Amniotic stem cell (primary cell): ENCODE measurements at places on chromosomes 1 and 21.

DNA sequence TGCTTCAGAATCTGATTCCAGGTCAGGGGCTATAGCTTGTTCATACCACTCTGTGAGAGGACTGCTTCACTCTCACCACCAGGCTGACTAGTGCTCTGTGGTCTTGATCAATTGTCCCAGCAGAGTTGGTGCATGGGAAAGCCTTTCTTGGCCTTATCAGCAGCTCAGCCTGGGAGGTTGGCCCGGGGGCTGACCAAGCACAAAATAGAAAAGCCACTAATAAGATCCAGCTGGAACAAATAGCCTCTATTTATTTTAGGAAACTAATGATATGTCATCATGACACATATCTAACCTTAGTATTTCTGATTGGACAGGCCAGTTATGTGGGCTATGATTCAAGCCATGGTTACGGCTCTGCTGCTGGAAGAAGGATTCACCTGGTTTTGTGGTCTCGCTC, 134.2 kb downstream of the GDAP2 start:
- DNase-seq = no peak

- DNase-seq = no peak
Measured at GRCh38 chr1:26972821-26973220, 12.6 kb upstream of the KDF1 start.

- no peak for DNase-seq
Measured at GRCh38 chr1:85445906-85446305, 19.1 kb downstream of the DDAH1 start.

GRCh38 chr1:202213361-202214088, 19.9 kb downstream of the LGR6 start:
- DNase-seq = no peak

DNA sequence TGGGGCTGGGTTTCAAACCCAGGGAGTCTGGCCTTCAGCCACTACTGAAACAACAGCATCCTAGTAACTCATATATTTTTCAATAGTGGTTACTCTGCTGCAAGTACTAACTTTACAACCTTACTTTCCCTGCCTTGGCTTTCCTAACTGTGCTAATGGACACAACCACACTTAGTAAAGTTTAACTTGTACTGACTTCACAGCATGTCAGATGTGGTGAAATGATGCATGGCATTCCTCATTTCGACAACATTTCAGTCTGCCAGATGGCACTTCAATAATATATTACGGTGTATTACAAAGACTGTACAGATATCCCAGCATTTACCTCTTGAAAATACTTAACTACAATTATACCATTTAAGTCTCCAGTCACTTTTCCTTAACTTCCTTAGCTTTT, 27.8 kb downstream of the LRRC7 start:
- DNase-seq = no peak

DNA sequence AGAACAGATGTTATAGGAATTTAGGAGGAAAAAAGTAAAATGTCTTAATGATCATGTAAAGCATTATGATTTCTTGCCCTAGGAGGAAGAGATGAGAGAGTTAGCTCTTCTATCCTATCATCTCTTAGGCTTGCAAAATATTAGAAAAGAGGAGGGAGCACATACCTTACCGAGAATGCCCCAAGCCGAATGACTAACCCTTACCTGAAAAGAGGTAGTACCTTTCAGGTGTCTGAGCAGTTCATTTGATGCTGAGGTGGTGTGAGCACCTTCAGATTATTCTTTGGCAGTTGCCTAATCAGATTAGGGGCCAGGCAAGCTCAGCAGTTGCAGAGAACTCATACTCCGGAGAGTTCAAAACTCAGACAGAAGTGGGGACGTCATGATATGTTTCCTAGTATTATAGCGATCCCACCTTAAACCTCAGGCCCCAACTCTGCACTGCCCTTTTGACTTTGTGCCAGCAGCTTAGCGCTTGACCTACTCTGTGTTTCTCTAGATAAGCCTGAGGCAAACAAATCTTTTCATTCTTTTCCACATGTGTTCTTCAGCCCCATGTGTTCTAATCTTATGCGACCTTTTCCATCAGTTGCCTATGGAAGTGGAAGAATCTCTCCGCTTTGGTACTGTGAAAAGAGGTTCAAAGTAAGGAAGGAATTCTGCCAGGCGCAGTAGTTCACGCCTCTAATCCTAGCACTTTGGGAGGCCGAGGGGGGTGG, 52.5 kb downstream of the ATP2B4 start:
- DNase-seq = no peak

GRCh38 chr21:31360717-31361116, 16.7 kb upstream of the TIAM1 start:
- no peak for DNase-seq

GRCh38 chr21:33871171-33871570, 44.4 kb downstream of the ATP5PO start:
- no peak for DNase-seq

DNA sequence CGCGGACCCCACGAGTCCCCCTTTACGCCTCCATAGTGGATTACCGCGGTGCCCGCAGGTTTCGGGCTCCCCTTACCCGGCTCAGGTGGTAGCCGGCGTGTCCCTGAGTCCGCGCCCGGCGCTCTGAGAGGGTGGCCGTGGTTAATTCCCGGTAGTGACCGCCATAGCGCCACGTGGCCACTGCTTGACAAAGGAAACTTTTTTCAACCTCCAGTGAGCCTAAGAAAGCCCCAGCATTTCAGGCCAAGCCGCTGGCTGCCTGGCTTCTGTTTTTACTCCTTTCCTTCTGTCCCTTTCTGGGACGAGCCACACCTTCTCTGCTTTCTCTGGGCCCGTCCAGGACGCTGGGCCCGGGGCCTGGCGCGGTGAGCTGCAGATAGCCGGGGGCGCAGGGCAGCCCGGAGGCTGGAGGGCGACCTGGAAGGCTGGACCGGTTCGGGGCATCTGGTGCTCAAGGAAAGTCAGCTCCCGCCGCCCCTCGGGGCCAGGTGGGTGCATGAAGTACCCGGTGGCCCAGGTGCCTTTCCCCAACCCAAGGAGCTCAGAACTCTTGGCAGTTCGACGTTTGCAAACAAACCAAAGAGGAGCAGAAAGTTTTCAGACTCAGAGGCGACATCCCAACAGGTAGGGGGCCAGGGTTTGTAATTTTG, 540 bp upstream of the C1orf198 start:
- no peak for DNase-seq

DNA sequence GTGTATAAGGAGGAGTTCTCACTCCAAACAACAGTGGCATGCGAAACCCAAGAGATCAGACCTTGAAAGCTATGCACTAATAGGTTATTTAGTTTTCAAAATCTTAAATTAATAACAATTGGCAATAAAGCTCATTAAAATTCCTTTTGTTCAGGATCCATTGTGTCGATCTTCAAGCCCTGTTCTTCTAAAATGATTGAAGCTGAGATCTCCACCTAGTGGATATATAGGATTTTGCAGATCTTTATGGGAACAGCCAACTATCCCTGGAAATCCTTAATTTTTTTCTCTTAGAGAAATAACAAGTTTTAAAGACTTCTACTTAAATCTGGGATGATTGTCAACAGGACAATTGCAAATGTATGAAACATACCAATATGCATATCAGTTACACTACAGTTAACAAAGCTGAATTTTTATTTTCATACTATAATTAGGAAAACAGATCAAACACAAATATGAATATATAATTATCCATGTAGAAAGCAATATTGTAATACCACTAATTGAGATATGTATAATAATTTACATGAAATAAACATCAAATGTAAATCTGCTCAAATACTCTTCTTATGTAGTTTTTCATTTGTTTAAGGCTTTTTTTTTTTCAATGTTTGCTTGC, 43.3 kb downstream of the LRRC53 start:
- peak; percentile 18 for DNase-seq

- DNase-seq = no peak
Measured at GRCh38 chr1:115229016-115229415, 109.0 kb downstream of the NGF start.

GRCh38 chr1:229869240-229869639, 197.8 kb upstream of the GALNT2 start:
- no peak for DNase-seq

DNA sequence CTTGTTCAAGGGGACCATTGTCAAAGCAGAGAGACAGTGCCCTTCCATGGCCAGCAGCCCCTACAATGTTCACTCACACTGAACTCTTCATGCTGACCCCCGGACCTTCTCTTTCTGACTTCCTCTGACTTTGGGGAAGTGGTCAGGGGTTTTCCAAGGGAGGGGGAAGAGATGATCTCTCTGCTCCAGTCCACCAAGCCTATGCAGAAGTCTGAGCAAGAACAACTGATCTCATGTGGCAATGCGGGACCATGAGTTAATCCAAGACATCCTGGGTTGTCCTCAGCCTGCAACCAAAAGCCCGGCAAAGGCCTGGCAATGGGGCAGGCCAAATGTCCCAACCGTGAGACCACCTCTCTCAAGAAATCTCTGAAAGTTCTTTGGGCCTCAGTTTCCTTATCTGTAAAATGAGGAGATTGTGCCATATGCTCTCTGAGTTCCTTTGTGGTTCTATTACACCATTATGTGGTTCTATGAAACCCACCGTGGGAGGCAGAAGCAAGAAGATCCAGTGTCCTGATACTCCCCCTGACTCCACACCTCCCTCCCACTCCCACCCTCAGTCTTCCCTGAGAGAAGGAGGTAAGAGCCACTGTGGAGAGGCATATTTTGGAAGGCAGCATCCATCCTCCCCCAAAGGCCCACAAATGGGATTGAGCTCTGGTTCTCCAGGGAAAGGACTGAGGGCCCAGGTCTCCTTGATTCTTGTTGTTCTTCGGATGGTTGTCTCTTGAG, 11.8 kb upstream of the ARHGEF2 start:
- DNase-seq = no peak

GRCh38 chr1:202221911-202222909, 28.6 kb downstream of the LGR6 start:
- no peak for DNase-seq

DNA sequence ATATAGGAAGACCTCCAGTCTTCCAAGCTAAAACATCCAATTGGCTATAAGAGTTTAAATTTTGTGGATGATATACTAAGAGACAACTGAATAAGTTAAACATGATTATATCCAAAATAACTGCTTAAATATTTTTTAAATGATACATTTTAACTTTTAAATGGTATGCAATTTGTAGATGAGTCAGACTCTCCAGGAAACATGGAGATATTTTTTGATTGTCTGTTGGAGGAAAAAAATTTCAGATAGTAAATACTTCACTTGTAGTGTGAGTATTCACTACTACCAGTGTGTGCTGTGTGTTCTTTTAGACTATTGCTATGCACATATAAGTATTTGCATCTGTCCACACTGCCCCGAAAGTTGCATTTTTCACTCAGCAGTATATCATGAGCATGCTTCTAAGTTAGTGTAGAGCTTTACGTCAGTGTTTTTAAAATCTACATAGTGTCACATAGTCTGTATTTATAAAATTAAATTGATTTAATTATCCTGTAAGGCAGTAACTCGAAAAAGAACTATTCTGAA, 91.1 kb downstream of the USP25 start:
- no peak for DNase-seq

DNA sequence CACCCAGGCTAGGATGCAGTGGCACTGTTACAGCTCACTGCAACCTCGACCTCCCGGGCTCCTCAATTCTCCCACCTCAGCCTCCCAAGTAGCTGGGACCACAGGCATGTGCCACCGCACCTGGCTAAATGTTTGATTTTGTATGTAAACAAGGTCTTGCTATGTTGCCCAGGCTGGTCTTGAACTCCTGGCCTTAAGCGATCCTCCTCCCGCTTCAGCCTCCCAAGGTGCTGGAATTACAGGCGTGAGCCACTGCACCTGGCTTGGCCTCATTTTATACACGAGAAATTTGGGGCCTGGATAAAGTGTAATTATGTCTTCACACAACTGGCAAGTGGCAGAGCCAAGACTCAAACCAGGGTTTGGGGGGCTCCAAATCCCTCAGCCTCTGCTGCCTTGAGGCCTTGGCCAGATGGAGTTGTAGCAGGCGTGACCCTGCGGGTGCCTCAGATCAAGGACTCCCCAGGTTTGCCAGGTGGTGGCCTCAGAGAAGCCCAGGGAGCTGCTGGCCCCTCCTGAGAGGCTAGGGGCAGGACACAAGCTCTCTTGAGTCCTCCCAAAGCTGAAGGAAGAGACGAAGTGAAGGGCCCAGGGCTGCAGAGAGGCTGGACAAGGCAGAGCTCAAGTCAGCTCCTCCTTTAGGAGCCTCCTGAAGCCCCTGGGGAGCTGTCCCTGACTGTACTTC, 61.7 kb downstream of the MDM4 start:
- DNase-seq = no peak

DNA sequence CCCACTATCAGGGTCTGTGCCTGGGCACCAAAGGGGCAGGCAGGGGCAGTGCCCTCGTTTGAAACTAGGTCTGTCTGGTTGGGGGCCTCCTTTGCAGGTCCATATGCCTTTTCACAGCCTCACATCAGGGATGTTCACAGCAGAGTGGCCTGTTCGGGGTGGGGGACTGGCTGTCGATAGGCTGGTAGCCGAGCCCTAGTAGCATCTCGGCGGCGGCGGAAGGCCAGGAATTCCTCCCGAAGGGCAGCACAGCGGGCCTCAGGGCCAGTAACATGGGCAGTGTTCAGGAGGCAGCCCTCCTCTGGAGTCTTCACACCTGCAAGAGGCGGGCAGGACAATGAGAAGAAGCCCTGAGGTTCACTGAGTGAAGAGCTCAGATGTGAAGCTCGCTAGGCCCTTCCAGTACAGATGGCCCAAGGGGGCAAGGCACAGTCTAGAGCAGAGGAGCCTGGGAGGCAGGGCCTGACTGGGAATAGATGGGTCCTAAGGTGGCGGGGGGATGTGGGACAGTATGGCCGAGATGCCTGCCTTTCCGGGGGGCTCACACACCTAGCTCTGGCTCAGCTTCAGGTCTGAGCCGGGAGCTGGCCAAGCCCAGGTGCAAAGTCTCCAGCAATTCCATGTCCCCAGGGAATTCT, 2.0 kb upstream of the TAGLN2 start:
- no peak for DNase-seq

- no peak for DNase-seq
Measured at GRCh38 chr21:32383812-32384211, 9.0 kb downstream of the URB1 start.

GRCh38 chr1:94103608-94104007, 17.3 kb downstream of the ABCA4 start:
- DNase-seq = no peak

DNA sequence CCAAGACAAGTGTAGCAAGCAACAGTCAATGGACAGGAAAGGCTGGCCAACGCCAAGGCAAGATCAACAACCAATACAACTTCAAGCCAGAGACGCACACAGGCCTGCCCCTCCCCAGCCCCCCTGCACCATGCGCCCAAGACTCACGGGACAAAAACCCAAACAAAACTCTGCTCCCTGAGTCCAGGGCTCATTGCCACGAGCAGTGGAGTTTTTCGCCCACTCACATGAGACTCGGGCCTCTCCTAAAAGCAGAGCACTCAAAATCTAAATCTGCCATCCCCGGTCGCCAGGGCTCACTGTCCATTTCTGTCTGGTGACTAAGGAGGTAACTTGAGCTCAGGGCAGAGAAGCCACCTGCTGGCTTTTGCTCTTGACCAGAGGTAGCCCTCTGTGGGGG, 174.8 kb downstream of the CLIC6 start:
- no peak for DNase-seq

- no peak for DNase-seq
Measured at GRCh38 chr1:1889090-1889750, 1.7 kb downstream of the GNB1 start.

DNA sequence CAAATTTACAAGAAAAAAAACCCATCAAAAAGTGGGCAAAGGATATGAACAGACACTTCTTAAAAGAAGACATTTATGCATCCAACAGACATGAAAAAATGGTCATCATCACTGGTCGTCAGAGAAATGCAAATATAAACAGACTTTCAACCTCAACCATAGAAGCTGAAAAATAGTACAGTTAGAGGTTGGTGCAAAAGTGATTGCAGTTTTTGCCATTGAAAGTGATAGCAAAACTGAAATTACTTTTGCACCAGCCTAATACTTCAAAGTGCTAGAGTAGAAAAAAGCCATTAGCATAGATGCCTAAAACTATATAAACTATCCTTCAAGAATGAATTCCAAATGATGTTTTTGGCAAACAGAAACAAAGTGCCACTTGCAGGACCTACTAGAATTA, 365.8 kb upstream of the DPYD start:
- DNase-seq = no peak
